BJ (cell line): ENCODE measurements at places on chromosomes 4 and X.

DNA sequence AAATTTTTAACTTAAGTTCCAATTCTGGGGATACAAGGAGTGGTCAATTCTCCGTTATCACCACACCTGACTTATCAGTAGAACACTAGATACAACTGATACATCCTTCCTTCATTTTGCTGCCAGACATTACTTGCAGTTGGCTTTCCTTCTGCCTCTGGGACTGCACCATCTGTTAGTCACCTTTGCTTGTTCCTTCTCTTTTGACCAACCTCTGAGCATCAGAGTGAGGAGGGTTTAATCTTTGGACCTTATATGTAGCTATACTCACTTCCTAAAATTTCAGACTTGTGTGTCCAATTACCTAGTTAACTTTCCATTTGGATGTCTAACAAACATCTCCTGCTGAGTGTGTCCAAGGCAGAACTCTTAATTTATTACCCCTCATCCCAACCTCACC, 330.7 kb downstream of the PTTG2 start:
- no peak for DNase-seq

GRCh38 chr4:17665852-17666251, 51.4 kb downstream of the MED28 start:
- no peak for DNase-seq

- DNase-seq, result no peak
Measured at GRCh38 chr4:55032788-55033187, 92.6 kb downstream of the KDR start.

GRCh38 chrX:9997524-9997923, 30.4 kb downstream of the CLDN34 start:
- no peak for DNase-seq

DNA sequence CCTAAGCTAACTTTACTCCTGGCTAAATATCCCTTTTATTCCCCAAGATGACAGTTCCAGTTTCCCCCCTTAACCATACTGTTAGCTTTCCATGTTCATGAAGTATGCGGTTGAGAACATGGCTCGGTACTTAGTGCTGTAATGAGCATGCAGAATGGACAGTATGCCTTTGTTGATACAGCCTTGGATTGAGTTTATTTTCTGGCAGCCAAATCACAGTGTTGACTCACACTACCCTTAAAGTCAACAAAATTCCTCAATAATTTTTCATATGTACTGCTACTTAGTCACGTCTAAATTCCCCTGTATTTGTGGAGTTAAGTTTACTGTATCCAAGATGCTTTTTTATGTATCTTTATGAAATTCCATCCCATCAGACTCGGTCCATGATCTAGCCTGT, 1.4 kb upstream of the VEGFC start:
- DNase-seq, result peak; percentile 88

- DNase-seq, result no peak
Measured at GRCh38 chrX:112120721-112121120, 38.1 kb upstream of the TRPC5 start.

DNA sequence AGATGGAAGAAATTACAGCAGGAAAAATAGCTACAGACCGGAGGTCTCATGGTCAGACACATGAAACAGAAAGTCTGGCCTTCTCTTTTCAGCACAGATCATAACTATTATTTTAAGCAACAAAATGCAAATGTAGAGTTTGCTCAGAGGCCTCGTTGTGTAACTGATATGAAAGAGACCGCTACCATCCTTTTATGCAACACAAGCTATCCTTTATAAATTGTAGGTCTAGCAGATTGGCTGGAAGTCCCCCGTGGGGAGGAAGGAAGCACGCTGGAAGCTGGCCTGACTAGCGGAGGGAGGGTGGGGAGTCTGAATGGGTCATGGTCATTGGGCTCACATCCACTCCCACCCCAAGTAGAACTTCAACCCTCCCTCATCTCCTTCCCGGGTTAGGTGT, 27.7 kb downstream of the DMP1 start:
- no peak for DNase-seq

DNA sequence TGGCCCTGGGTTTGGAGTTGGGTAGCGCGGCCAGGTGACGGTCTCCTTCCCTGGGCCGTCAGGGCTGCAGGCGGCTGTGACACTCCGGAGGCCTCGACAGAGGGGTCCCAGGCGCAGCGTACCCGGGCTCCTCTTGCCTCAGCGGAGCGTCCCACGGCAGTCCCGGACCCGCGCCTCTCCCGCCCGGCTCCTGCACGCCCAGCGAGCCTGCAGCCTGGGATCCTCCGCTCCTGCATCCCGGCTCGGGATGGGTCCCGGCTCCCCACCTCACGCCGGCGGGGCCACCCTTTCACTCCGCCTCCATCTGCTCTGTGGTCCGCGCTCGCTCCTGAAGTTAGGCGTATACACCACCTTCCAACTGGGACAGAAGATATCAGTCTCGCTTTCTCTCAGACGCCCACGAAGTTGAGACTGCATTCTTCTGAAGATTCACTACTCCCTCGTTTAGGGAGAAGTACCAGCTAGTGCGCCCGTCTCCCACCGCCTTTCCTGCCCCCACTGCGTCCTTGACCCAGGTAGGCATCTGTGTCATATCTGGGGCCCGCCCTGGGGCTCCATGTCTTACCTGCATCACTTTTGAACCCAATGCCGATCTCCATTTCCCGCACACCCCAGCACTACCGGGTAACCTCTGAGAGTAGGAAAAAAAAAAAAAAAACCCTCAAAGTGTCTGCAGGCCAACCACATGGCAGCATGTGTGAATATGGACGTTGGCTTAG, 32.3 kb upstream of the KDR start:
- no peak for DNase-seq

DNA sequence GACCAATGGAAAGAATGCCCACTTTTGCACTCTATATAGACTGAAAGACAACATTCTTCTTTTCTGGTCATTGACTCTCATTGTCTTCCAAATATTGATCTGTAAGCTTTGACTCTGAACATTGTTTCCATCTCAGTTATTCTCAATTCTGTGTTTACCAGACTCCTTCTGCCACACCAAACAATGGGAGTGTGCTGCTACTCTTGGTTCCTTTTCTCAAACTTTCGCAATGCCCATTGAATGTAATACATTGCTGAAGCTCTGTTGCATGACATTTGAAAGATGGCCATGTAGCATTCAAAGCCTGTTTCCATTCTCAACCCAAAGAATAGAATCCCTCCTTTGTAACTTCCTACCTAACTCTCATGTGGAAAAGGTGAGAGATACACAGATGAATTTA, 136.2 kb downstream of the BTC start:
- no peak for DNase-seq

DNA sequence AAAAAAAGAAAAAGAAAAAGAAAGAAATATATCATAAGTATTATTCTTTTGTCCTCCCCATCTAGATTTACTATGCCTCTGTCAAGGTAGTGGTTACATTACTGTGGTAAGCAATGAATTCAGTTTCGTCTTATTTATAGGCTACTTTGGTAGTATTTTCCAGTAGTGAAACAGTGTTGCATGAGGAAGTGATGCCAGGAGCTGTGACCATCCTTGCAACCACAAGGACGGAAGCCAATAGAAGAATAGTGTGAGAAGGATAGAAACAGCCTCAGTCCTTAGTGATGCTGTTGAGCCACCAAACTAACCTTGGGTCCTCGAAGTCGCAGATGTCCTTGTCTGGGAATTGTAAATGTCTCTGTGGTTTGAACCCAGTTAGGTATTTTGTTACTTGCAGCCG, 328.5 kb downstream of the PPP3CA start:
- DNase-seq, result no peak

DNA sequence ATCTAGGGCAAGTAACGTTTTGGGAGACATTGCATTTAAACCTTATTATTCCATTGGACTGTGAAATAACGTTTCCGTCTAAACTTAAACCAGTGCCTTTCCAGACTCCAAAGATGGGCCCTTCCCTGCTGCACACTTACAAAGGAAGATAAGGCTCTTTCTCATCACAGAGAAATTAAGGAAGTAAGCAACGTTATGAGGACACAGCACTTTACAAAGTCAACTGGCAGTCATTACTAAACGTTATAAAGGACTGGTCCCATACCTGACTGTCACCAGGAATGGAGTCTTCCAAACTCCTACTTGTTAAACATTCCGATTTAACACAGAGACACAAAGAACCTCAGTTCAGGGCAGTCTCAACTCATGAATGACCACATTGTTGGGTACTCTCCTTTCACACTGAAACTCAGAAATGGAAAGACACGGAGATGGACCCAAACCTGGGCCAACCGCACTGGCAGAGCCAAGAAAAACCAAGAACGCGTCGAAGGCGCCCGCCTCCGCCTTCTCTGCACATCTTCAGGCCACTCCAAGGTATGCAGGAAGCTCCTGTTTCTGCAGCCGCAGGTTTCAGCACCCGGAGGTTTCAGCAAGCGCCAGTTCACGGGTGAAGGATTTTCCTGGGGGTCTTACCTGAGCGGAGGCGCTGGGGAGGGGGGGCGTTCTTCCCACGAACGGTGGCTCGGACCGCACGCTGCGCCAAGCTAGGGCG, 670 bp downstream of the PAPSS1 start:
- DNase-seq, result no peak

- DNase-seq, result no peak
Measured at GRCh38 chr4:7845493-7846128, 94.0 kb downstream of the AFAP1 start.

- DNase-seq, result no peak
Measured at GRCh38 chrX:17655211-17656034, 81.9 kb upstream of the SCML1 start.

- no peak for DNase-seq
Measured at GRCh38 chr4:135510582-135510981, 1309.0 kb upstream of the PABPC4L start.

GRCh38 chr4:53598483-53598882, 7.2 kb upstream of the LNX1 start:
- no peak for DNase-seq

DNA sequence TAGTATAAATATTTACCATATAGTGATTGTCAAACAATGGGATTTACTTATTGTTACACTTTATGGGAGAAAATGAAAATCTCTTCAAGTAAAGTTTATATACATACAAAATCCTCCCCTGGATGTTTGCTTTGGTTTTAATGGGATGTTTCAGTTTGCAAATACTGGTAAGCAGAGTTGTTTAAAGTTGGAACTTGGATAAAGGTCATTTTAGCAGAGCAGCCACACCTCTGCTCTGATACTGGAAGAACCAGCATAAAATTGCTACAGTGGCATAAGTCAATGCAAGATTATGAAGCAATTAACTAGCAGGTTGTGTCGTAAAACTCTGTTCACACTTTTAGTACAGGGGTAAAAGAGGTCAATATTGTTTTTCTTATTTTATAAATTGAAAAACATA, 101.2 kb downstream of the TRAPPC11 start:
- DNase-seq, result no peak

DNA sequence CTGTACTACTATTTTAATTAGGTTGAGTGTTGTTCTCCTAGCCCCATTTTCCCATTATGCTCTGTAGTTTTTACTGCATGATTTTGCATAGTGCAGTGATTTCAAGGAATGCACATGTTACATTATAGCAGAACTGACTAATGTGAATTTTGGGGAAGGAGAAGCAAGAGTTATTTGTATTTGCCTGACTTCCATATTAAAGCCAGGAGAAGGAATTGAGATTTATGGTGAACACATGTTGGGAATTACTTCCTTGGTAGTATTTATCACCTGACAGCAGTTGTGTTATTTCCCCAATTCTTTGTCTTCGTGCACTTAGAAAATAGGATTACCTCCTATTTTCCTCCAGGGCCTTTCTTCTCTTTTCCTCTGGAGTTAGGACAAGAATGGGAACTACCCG, 3.2 kb downstream of the TMEM144 start:
- no peak for DNase-seq

DNA sequence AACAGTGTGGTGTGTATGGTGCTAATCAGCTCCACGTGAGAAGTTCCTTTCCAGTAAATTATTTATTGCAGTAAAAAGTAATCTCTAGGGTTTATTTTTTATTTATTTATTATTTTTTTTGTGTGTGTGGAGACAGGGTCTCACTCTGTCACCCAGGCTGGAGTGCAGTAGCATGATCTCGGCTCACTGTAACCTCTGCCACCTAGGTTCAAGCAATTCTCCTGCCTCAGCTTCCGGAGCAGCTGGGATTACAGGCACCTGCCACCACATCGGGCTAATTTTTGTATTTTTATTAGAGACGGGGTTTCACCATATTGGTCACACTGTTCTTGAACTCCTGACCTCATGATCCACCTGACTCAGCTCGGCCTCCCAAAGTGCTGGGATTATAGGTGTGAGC, 606.9 kb downstream of the PCDH7 start:
- DNase-seq, result no peak

GRCh38 chrX:53044995-53045394, 3.6 kb upstream of the GPR173 start:
- no peak for DNase-seq

GRCh38 chrX:136750364-136750763, 30.4 kb downstream of the ARHGEF6 start:
- DNase-seq, result no peak

DNA sequence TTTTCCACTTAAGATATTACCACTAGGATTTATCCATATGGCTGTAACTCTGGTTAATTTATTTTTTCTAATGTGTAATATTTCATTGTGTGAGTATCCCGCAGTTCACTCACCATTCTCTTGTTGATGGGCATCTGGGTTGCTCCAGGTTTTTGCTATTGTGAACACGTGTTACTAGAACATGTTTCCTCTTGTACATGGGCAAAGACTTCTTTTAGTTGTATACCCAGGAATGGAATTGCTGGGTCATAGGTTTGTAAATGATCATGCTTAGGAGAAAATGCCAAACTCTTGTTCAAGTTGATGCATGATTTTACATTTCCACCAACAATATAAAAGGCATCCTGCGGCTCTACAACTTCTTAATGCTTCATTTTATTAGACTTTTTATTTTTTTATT, 26.8 kb downstream of the SYNPO2 start:
- DNase-seq, result no peak

- no peak for DNase-seq
Measured at GRCh38 chr4:60865273-60865672, 334.9 kb upstream of the ADGRL3 start.

DNA sequence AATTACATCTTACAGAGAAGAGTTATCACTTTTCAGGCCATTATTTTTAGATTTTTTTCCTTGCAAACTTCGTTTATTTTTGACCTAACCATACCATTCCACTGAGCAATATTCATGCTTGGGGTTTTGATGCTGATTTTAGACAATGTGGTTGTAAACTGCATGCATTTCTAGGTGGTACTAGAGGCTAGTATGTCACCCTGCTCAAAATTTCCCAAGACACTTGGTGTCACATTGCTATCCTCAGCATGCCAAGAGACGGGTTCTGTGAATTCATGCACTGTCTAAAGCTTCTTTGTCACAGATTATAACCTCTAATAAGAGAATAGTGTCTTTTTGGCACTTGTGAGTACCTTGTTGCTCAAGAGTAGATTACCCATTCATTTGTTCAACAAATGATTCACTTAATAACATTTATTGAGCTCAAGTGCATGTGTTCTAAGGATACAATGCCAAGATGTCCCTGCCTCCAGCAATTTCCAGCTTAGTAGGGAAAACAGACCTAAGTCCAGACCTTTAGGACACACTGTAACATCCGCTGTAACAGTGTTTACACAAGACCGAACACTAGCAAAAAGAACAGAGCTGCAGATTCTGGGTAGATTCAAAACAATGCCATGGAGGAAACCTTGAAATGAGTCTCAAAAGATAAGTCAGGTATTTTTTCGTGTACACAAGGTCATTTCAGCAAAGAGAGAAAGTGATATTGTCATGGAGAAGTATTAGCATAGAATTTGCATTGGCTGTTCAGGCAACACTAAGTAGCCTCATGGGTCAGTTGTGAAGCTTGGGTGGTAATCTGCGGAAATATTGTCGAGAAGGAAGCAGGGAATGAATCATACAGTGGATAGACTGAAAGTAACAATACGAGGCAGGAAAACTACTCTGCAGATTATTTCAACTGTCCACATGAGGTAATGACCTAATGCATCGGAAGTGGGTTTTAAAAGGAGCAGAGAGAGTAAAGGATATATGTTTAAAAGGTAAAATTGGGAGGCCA, 515.1 kb upstream of the ZFP42 start:
- peak; percentile 59 for DNase-seq
